ENCODE measurements at places on chromosomes 2 and 18.

DNA sequence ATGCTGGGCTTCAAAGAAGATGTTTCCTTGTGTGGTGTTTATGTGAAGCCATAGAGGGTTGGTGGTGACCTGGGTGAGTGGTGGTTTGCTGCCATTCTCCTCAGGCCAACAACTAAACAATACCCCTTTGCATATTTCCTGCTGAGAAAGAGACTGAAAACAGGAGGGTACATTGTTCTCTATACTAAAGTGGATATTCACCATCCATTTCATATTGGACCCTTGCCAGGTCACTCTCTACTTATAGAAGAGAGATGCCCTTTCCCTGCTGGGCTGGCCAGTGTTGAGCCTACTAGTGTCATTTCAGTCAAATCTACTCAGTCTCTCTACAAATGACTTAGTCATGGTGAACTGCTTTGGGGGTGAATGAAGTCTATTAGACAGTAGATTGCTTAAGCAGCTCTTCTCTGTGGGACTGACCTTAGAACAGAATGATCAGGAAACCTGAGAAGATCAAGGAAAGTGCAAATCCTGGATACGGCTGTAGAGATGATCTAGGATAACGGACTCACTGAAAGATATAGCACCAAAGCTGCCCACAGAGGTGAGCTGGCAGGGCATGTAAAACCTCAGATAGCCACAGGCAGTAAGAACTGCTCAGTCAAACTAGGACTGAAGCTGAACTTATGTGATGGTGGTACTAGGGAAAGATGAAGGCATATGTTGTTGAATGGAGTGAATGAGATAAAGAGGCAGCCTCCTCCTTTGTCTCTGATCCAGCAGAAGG lies 154.9 kb downstream of the MYO3B start:
- DNase-seq: no peak

GRCh38 chr2:2018713-2019410 lies 274.5 kb upstream of the PXDN start:
- no peak for DNase-seq

DNA sequence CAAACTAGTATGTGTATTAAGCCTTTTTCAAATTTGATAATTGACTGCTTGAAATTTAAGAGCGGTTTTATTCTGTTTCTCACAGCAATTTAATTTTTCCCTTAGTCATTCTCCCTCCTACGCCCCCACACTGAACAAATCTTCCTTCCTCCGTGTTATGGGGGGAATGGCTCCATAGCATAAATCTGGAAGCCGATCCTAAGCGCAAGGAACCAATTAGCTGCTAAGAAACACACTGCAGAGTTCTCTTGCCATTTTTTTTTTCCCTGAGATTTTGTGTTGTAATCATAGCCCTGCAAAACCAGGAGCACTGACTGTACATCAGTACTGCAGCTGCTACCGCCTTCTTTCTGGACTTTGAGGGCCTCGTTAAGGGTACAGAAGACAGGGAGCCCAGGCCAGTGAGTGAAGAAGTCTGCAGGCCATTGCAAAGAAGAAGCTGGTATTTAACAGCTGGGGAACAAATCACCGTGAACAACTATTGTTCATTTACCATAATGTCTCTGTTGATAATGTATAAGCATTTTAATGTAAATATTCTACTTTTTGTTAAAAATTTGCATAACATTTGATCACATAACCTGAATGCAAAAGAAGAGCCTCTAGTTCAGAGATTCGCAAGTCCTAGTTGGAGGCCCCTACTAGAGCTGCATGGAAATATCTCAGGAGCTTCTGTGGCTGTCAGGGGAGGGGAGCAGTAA lies 264.0 kb downstream of the LRATD1 start:
- DNase-seq: no peak

GRCh38 chr18:53018791-53019190 lies 678.8 kb downstream of the DCC start:
- DNase-seq: no peak

DNA sequence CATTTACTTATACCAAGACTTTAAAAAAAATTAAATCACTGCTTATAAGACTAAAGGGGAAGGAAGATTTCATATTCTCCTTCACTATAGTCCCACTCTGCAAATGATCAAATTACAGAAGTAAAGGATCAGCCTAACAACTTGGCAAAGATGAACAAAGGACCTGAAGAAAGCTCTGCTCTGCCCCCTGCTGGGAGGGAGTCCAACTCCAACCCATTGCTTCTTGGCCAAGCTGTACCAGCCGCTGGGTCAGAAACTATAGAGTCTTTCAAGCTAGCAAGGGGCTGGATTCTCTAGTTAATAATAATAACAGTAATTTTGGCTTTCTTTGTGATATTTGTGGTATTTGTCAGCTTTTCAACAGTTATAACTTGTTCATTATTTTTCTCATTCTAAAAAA lies 927.0 kb upstream of the CRIM1 start:
- no peak for DNase-seq

DNA sequence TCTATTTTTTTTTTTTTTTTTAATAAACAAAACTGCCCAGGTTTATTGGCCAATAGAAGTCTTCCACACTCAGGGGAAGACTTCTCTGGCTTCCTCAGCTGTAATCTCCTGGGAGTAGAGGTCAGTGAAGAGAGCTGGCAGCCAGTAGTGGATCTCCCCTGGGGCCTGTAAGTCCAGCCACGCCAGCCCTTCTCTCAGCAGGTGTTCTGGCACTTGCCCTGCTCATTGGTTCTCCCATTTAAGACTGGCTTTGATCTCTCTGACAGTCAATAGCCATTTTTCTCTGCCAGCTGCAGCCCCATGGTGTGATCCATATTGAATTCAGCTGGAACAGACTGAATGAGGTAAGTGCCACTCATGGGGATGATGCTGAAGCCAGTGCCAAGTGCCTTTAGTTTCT lies 170.6 kb upstream of the SPHKAP start:
- DNase-seq: no peak

DNA sequence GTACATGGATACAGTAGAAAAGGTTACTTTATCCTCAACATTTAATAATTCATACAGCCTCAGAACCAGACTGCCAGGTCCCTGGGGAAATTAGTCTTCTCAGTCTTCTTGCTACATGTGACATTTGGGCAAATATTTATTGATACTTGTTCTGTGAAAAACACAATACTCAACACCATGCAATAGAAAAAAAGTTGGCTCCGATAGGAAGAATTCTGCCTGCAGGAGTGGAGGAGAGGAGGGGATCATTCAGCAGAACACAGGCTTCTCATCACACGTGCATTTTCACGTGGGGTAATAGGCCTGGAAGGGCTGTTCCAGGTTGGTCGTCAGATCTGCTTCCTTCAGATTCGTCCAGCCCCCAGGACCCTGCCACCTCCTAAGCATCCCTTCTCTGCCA lies 58.4 kb upstream of the ACKR3 start:
- no peak for DNase-seq

GRCh38 chr2:192140236-192140839 lies 54.4 kb downstream of the TMEFF2 start:
- DNase-seq: no peak

- no peak for DNase-seq
Measured at GRCh38 chr2:121539750-121540469, 9.2 kb downstream of the RNU4ATAC start.

DNA sequence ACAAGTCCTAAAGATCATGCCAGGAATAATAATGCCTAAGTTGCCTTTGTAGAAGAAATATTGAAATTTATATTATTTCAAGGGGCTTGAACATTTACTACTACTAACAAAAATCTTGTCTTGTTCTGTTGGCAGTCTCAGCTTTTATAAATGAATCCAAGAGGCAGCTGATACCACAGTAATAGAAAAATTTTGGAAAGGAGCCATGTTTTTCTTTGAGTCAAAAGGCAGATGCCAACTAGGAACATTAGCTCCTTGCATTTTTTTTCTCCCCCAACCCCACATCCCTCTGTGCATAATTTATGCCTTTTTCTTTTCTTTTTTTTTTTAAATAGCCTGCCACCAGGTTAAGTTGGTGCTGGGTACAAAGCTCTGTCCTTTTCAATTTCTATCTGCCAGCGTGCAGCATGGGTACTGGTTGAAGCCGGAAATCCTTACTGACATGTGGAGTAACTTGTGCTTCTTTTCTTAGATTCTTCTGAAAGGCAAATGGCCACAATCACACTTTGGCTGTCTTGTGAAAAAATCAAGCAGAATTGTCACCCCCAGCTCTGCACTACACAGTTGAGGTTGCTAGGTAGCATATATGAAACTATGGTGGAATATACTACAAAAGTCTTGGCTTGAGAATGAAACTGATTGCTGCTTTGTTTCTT lies 98.8 kb downstream of the RHBDD1 start:
- DNase-seq: no peak

Data from non-pigmented ciliary epithelial cell (primary cell).